ENCODE measurements at places on chromosomes 7 and 10. TPM values are rescaled to one million over a fixed set of nuclear protein-coding genes. Genes with fewer than 3 reads are reported as not detected.

DNA sequence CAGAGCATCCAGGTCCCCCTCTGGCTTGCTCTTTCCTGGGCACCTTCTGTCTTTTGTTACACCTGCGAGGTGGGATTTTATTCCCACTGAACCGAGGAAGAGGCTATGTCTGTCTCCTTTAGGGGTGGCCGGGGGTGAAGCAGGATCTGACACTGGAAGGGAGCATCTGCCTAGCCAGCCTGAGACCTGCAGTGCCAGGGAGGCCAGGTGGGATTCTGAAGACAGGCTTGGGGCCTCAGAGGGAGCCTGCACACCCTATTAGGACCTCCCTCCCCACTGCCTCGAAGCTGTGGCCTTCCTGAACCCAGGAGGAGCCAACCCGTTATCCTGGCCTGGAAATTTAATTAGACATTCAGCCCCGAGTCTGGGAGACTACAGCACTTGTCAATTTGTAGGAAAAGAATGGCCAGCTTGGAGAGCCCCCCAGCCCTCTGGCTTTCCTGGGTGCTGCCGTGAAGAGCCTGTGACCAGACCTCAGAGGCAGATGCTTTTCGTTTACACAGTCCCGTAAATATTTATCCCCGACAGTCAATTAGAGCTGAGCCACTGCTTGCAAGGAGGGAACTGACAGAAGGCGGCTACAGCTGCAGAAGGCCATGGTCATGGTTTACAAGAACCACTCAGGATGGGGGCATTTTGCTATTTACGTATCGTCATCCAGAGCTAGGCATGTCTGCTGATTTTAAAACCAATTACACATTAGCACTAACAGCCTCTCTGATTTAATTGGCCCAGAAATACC is 19.7 kb downstream of the CHAT start:
- no peak for DNase-seq

- DNase-seq: no peak
Observed at GRCh38 chr10:8638088-8638672, 583.7 kb downstream of the GATA3 start.

GRCh38 chr7:143391462-143392404 is 10.6 kb downstream of the ZYX start:
- peak; percentile 86 for DNase-seq

DNA sequence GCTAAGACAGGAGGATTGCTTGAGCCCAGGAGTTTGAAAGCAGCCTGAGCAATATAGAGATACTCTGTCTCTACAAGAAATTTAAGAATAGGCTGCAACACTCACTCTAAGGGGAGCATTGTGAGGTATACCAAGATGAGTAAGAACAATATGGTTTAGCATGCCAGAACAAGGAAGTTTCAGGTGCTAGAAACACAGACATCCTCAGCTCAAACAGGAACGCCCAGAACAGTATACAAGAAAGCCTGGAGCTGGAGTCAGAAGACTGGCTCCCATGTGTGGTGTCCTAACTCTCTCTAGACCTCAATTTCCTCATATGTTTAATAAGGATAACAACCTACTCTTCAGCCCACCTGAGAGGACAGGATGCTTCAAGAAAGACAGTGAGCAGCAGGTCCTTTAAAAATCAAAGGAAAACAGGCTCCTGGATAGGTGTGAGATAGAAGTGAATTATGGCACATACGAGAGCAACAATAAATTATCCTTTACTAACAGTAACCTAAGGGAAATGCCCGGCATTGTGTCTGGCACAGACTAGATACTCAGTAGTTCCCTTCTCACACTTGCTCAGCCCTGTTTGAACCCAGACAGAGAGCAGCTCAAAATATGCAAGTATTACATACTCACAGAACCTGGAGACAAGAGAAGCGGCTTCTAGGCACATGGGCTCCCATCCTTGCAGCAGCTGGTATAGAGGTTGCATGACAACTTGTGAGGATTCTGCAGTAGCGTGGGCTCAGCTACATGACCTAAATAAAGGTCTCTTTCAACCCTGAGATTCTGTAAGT is 45.4 kb downstream of the KAT6B start:
- no peak for DNase-seq

DNA sequence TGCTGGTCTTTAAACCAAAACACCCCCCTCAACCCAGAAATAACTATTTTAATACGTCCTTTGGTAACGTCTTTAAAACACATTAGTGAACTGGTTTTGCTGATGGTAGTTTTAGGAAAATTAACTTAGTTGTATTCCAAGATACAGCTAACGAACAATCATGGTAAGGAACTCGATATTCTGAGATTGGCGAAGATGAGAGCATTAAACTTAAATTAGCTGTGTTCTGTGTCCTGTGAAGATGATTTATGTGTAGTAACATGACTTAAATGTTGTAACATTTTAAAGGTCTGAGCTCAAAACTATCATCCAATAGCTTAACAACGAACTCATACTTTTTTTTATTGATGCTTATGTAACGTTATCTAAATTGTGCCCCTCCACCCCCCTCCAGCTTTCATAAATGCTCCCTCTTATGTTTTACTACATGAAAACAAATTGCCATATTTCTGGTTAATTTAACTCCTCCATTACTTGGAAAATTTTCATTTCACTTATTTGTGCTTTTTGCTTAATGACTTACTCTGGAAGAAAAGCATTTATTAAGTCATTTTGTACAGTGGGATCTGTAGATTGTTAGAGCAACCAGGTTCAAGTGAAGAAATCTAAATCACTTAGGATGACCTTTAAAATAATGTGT is 1.7 kb downstream of the SDK1 start:
- DNase-seq: no peak

COBL gene
- 76.5 TPM for total RNA-seq

DNA sequence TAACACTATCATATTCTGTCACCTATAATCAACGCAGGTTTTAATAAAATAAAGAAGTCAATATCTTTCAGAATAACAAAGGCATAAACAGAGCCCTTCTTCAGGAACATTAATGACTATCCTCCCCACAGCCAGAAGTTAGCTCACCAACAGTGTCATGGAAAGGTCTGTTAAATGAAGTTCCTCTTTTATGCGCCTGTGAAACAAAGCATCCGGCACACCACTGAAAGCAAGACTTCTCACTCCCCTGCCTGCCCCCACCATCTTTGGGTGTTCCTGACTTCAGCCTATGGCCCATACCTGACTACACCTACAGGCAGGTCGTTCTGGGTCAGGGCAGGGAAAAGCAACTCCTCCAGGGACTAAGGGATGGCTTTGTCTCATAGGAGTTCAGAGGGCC is 205.4 kb downstream of the FANK1 start:
- no peak for DNase-seq

DNA sequence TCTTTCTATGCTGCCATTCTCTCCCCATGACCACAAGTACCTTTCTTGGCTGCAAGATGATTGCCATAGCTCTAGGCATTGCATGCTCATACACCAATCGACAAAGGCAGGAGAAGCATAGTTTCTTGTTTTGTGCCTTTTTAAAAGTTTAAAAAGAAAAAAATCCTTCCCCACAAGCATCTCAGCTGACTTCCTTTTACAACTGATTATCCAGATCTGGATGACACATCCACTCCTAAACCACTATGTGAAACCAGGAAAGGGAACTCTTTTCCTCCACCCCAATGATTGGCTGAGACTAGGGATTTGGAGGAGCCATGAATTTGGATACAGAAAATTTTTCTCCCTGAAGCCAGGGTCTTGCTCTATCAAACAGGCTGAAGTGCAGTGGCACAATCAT is 14.5 kb upstream of the LRRC4 start:
- no peak for DNase-seq

DNA sequence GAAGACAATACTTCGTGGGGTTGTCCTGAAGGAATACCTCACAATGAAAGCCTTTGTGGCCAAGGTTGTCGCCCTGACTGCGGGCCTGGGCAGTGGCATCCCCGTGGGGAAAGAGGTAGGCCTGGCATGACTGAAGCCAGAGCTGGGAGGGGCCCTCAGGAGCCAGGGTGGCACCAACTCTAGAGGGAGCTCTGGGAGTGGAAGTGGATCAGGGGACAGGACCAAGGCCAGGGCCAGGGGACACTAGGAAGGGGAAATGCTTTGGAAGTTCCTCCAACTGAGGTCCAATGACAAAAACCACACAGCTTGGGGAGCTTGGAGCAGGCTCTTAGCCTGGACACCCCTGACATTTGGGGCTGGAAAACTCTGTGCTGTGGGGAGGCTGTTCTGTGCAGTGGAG is 5.8 kb downstream of the CLCN1 start:
- DNase-seq: peak; percentile 47

DNA sequence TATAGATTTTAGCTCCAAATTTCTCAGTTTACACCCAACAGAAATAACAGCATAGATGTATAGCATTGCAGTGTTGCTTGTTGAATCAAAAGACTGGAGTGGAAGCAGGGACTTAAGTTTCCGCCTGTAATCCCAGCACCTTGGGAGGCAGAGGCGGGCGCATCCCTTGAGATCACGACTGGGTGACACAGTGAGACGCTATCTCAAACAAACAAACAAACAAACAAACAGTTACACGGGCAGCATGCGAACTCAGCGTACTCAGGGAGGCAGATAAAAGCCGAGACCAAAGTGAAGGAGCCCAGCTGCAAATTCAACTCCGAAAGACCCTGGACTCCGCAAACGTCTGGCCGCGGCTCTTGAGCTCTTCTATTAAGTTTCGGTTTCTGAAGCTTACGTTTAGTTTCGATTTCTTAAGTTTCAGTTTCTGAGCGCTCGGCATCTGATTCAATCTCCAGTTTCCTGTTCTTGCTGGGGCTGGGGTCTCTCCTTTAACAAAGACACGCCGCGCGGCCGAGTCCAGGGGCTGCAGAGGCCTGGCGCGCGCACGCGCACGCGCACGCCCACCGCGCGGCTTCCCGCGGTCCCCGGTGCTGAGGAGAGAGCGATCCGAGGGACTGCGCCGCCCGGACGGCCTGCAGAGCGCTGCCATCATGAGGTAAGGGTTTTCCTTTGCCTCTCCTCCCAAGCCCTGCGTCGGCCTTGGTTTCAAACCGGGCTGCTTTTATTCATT is at the start of gene IFIT5:
Gene IFIT5 (plus strand): TSS at position 423 of the 733 bp plus-strand sequence. CDS start 231 bp downstream, at position 654.
- peak; percentile 89 for DNase-seq

DNA sequence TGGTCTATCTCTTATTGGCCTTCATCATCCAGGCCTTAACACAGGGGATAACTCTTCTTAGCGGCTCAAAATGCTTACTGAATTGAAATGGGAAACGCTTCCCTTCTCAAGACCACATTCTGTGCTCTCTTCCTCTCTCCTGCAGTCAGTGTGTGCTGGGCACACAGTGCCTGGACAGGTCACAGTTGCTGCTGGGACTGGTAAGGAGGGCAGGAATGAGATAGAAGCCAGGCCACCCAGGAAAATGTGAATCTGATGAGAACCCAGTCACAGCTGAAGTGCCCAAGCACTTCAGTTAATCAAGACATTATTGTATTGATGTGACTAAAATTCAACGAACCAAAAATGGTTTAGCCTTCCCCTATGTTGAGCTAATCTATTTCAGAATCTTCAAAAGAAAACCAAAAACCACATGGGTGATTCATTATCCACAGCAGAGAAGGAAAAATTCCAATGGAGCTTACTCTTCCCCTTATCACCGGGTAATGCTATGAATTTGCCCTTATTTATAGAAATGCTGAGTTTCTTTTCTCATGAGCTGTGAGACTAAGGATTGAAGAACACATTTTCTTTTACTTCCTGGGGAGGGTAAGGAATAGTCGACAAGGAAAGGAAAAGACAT is 41.2 kb upstream of the PLPP4 start:
- no peak for DNase-seq

HTRA1 gene
- 40.9 TPM for total RNA-seq

GSTO2 gene
- 1.0 TPM for total RNA-seq

AGAP6 gene
- total RNA-seq: 3.7 TPM

DNA sequence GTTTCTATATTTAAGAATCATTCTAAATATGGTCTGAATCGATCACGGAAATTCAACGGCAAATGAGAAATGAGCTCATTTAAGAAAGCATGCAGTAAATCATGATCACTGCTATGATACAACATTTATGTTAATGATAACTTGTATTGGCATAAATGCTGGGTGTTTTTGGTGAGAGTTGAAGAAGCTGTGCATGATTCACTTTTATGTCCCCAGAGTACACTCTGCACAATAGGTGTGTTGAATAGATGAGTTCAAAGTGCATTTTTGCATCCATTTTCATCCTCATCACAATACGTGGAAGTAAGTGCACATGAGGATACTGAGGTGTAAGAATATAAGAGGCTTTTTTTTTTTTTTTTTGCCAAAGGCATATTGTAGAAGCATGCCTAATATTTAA is 169.3 kb downstream of the PPP1R17 start:
- DNase-seq: no peak

GRCh38 chr7:47520406-47520805 is 61.5 kb downstream of the TNS3 start:
- DNase-seq: peak; percentile 71

DNA sequence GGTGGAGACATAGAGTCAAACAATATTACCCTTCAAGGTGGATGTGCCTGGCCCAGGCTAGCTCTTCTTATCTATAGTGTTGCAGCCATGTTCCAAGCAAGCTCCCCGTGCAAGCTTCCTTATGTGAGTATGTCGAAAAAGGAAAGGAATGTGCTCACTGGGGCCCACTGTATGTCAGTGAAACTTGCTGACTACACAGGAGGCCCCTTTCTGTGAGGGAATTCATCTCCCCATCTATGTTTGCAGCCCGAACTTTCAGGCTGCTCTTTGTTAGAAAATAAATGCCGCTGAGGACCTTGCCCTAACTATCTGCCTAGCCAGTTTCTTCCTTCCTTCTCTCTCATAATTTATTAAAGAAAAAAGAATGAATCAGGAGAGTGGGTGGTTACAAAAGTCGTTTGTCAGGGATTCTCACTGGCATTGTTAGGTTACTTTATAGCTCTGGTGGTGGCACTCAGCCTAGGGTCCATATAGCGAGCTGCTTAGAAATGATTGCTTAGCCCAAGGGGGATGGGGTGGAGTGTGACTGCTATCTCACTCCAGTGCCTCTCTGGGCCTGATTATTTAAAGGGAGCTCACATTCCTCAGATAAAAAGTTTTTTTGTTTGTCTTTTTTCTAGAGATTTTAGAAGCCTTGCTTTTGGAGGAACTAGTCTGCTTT is 302.1 kb downstream of the ABCA13 start:
- DNase-seq: no peak
